ENCODE measurements at places on chromosomes 3 and 15.

- H3K27me3 ChIP-seq: no peaks in the 10 kb centered on the region
- peak overlapping the region; percentile 63 for H3K4me3 ChIP-seq
- no peaks in the 10 kb centered on the region for H3K36me3 ChIP-seq
- peaks cover 18% of the 10 kb centered on the region for H3K4me1 ChIP-seq
Measured at GRCh38 chr3:101936419-101937356, 87.4 kb downstream of the NFKBIZ start.

DNA sequence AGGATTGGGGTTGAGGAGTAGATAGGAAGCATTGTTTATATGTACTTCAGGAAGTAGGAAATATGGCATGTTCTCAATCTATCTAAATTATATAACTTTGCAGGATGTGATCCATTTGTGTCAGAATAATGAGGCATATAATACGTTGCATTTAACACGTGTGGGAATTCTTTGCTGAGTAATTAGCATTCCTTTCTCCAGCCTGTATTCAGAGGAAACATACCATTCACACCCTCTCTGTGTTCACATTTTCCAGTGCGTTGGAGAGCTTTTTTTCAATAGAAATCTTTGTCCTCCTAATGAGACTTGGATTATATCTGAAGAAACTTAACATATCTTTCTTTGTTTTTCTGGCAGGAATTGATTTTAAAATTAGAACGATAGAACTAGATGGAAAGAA, 33.0 kb upstream of the APH1B start:
- peaks cover 25% of the 10 kb centered on the region for H3K36me3 ChIP-seq
- H3K27me3 ChIP-seq: no peaks in the 10 kb centered on the region
- no peak overlapping the region for H3K4me3 ChIP-seq
- no peak for DNase-seq
- peaks cover 41% of the 10 kb centered on the region for H3K4me1 ChIP-seq
- peak overlapping the region; percentile 18 for H3K27ac ChIP-seq

DNA sequence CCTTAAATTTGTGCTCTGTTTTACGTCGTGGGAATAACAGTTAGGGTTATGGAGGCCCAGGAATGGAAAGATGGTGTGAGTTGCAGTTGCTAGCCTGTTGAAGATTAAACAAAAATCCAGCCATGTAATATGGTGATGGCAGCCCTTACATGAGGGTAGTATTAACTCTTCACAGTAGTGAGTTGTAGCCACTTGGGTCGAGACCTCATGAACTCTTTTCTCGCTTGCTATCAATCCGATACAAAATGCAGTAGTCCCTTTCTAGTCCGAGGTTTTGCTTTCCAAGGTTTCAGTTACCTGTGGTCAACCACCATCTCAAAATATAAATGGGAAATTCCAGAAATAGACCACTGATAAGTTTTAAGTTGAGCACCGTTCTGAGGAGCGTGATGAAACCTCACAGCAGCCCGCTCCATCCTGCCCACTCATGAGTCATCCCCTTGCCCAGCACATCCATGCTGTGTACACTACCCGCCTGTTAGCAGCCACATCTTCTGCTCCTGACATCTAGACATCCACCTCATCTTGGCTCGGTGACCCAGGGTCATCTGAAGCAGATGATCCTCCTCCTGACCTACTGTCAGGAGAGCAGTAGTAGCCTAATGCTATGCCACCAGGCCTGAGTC, 177.9 kb downstream of the CDIN1 start:
- peaks cover 16% of the 10 kb centered on the region for H3K36me3 ChIP-seq
- H3K4me1 ChIP-seq: no peaks in the 10 kb centered on the region
- no peak overlapping the region for H3K27ac ChIP-seq
- no peaks in the 10 kb centered on the region for H3K27me3 ChIP-seq

DNA sequence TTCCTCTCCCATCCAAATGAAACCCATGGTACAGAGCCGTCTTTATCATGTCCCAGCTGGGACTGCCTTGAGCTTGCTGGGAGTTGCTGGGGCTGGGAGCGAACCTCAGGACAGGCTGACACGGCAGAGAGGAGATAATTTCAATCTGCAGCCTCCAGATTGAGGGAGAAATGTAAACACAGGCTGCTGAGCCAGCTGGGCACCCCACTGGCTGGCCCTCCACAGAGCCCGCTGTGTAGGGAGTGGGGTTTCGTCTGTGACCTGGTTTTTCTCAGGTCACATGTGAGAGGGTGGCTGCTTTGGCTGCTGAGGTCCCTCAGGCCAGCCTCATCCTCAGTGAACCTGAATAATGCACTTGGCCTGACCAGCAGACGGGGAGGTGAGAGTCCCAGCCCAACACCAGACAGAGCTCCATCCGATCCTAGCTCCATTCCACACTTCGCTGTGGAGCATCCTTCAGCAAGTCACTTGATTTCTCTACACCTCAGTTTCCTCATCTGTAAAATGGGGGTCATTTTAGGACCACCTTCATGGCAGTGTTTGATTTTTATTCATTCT, 121.6 kb upstream of the MRPS22 start:
- H3K27ac ChIP-seq: no peak overlapping the region
- H3K27me3 ChIP-seq: peaks cover 12% of the 10 kb centered on the region
- DNase-seq: no peak
- no peaks in the 10 kb centered on the region for H3K4me1 ChIP-seq

All from naive B cell (primary cell).